ENCODE measurements at places on chromosomes 5 and 9.

- no peak for DNase-seq
Measured at GRCh38 chr9:3629495-3629894, 103.7 kb upstream of the RFX3 start.

DNA sequence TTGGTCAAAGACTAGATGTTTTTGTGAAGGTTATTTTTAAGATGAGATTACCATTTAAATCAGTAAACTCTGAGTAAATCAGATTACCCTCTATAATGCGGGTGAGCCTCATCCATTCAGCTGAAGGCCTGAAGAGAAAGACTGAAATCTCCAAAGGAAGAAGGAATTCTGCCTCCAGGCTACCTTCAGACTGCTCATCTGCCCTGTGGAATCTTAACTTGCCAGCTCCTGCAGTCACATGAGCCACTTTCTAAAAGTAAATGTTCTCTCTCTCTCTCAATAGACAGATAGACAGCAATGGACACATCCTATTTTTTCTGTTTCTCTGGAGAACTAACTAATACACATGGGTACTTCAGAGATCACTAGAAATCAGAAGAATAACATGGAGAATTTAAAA, 182.8 kb downstream of the CFAP90 start:
- DNase-seq, result no peak

GRCh38 chr5:156920042-156920860, 42.8 kb downstream of the TIMD4 start:
- peak; percentile 37 for DNase-seq

- no peak for DNase-seq
Measured at GRCh38 chr9:131010482-131011273, 1.7 kb downstream of the LAMC3 start.

DNA sequence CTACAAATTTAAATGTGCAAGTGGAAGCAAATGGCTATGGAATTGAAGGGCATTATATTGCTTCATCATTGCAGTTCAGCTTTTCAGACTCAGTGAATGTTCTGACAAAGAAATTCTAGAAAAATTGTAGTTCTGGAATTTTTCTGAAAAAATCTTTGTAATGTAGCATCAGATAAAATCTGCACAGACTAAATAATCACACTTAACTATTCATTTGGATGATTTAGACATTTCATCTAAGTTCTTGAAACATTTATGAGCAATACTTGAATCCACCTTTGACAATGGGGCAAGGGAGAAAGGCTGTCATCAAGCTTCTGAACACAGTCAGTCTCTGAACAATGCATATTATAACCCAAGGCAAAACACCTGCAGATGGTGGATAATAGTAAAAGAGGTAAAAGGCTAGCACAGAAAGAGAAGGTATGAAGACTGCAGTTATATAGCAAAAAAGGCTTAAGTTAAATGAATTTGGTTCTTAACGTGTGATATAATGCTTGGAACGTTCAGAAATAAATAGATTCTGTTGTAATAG, 1352.0 kb upstream of the NUDT12 start:
- DNase-seq, result no peak

DNA sequence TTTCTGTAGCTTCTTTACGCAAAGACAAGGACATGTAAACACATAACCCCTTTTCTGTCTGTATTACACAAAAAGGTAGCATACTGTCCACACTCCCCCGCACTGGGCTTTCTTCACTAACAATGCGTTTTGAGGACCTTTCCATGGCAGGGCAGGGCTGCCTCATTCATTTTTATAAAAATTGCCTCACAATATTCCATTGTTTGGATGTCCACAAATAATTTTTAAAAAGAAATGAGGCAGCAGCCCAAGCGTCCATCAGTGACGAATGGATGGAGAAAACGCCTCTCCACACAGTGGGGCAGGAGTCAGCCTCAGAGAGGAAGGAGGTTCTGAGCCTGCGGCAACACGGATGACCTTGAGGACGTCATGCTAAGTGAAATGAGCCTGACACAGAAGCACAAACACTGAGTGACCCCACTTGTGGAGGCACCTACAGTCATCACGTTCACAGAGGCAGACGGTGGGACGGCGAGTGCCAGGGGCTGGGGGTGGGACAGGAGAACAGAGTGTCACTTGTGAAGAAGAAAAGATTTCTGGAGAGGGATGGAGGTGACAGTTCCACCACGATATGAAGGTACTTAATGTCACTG, 67.8 kb downstream of the RASGEF1C start:
- no peak for DNase-seq

DNA sequence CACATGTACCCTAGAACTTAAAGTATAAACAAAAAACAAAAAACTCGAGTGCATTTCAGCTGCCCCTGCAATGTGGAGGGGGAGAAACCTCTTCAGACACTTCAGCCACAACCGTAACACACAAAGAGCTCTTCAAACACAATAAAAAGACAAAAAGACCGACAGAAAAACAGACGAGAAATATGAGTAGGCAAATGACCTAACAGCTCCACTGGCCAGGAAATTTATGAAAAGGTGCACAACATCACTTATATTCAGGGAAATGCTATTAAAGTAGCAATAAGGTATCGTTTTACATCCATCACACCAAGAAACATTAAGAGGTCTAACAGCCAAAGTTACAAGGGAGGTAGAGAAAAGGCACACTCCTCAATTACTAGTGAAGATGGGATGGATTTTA, 6.2 kb downstream of the ZBED3 start:
- no peak for DNase-seq

DNA sequence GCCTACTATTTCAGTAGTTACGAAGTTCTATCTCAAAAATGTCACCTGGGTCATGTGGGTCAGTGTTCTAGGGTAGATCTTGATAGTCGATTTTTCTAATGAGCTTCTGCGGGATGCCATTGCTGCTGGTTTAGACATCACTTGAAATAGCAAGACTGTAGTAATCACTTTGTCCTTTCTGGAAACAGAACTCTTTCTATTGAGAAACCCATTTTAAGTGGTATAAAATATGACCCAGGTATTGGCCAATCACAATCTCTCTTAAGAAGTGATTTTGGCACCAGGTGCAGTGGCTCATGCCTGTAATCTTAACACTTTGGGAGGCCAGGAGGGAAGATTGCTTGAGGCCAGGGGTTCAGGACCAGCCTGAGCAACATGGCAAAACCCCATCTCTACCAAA, 17.6 kb downstream of the ARRDC3 start:
- no peak for DNase-seq

- DNase-seq, result no peak
Measured at GRCh38 chr9:89878687-89879086, 273.9 kb downstream of the GADD45G start.

GRCh38 chr9:122931226-122932121, at the start of gene ZBTB26:
ZBTB26 (minus strand) TSS chr9:122931512; CDS start chr9:122919934, 11,578 bp downstream.
- peak; percentile 94 for DNase-seq

DNA sequence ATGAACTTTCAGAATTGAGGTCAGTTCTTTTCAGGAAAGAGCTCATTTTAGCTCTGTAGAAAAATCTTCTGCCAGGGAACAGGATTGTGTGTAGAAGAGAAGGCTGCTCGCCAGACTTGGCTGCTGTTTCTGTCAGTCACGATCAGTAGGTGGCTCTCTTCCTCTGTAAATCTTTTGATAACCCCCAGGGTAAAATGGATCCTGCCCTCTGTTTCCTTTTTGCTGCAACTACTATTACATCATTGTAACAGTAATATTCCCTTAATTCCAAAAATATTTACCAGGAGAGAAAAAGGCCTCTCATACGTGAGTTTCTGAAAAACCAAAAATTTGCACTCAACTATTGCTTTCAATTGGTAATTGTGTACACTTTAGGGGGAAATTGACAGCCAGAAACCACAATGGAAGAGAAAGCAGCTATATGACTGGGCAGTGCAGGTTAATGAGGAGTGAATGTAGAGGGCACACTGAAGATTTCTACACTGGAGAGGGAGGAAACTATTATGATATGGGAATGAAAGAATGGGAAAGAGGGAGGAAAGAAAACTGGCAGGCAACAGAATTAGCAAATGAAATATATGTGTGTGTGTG, 12.3 kb downstream of the IFNA21 start:
- peak; percentile 46 for DNase-seq

DNA sequence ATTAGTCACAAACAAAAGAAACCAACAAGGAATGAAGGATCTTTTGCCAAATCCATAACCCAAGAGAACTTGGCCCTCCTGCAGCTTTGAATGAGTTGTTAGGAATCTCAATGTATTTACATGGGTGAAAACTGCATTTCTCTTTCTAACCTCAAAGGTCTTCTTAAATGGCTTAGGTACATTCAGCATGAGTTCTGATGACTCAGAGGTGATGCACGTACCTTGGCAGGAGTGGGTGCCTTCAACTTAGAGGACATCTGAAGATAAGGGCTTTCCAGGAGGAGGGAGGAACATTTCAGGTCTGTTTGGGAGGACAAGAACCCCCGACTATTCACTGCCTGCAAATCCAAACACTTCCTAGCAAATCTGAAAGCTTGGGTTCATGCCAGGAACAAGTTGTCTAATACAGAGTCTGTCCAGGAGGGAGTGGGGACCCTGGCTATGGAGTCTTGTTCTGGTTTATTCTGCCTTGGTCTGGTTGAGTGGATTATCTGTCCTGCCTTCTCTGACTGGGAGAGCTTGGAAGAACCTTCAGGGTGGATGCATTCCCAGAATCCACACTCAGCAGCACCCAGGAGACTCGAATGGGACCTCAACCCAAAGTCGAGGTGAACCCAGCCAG, 65.7 kb downstream of the IRX2 start:
- no peak for DNase-seq

DNA sequence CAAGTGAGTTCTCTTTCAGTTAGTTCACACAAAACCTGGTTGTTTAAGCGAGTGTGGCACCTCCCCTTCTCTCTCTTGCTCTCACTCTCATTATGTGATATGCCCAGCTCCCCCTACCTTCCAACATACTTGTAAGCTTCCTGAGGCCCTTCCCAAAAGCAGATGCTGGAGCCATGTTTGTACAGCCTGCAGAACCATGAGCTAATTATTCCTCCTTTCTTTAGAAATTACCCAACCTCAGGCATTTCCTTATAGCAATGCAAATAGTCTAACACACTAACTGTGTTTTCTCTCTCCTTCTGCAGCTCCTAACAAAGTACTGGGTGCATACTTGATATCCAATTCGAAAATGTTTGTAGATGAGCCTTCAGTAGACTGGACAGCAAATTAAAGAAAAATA, 62.7 kb downstream of the TRIM32 start:
- no peak for DNase-seq

GRCh38 chr9:28848671-28849070, 1275.4 kb upstream of the C9orf72 start:
- DNase-seq, result no peak

DNA sequence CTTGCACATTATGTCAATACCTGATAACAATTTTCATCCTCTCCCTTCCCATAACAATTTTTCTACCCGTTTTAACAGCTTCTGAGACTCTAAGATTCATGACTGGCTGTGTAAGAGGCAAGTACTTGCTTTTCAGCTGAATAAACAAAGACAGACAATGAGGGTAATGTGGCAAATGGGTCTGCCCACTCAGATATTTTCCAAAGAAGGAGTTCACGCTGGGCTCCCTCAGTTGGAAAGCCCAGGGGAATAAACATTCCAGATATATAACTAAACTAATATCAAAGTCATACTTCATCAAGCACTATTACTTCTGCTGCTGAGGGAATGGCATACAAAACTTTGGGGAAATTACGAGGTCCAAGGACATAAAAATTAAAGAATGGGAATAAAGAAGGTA, 24.4 kb downstream of the MEGF9 start:
- DNase-seq, result no peak
